ENCODE measurements at places on chromosomes 2 and 18.

GRCh38 chr18:25729072-25729471 is 361.3 kb downstream of the SS18 start:
- no peak for DNase-seq

GRCh38 chr18:22336406-22336805 is 81.3 kb downstream of the CTAGE1 start:
- no peak for DNase-seq

GRCh38 chr2:13884291-13884976 is 748.1 kb upstream of the LRATD1 start:
- DNase-seq: no peak

DNA sequence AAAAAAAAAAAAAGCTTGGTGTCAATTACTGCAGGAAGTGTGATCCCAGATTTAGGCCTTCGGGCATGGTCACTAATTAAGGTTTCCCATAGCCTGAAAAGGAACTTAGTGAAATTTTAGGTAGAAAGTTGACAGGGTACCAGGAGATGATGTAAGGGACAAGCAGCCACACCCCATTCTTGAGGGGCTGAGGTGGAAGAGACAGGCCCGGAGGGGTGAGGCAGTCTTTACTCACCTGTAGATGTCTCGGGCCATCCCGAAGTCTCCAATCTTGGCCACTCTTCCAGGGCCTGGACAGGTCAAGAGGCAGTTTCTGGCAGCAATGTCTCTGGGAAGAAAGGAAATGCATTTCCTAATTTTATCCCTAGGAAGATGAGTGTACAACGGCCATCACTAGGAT is 94.3 kb downstream of the CLIP4 start:
- no peak for DNase-seq

DNA sequence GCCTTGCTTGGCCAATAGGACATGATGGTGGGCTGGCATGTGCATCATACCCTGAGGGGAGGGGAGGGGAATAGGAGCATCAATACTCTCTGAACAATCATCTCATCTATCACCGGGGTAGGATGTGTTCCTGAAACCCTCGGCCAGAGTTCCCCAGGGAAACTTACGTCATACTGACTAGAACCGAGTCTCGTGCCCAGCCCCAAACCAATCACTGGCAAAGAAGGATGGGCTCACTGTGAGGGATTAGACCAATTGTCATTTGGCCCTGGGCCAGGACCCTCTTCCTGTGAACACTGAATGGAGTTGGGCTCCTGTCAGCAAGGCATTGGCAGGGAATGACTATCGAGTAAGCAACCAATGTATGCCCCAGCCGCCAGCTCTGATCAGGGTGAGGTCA is 261.5 kb downstream of the MYCN start:
- DNase-seq: no peak

- DNase-seq: no peak
Measured at GRCh38 chr18:55430026-55430425, 158.0 kb downstream of the TCF4 start.

- DNase-seq: no peak
Measured at GRCh38 chr2:150141226-150142001, 346.1 kb downstream of the RND3 start.

- DNase-seq: no peak
Measured at GRCh38 chr2:148527488-148528340, 116.8 kb upstream of the EPC2 start.

DNA sequence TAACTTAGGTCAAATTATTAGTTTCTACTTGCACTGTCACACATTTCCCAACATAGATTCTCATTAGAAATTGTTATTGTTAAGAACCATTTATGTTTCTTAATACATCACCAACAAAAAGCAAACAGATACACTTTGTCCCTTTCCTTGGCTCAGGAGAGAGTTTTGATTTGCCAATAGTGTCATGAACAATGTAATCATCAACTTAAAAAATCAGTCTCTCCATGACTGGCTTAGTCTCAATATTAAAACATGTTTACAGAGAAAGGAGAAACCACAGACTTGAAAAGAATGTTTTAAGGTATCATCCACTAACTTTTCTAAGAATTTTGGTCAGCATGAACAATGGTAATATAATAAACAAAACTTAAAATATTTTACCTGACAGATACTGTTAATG is 416.5 kb upstream of the KCNH7 start:
- no peak for DNase-seq

GRCh38 chr2:188526701-188527100 is 235.0 kb downstream of the GULP1 start:
- DNase-seq: no peak

- DNase-seq: peak; percentile 42
Measured at GRCh38 chr2:209523867-209524266, 100.0 kb downstream of the MAP2 start.

Data from eye (tissue), 1 donor.